Germinal center (tissue), 1 donor: ENCODE measurements at places on chromosomes 3 and 15.

GRCh38 chr3:183892610-183893214 lies 8.0 kb upstream of the PARL start:
- no peak for DNase-seq

GRCh38 chr15:77753281-77753873 lies 120.7 kb upstream of the LINGO1 start:
- no peak for DNase-seq

DNA sequence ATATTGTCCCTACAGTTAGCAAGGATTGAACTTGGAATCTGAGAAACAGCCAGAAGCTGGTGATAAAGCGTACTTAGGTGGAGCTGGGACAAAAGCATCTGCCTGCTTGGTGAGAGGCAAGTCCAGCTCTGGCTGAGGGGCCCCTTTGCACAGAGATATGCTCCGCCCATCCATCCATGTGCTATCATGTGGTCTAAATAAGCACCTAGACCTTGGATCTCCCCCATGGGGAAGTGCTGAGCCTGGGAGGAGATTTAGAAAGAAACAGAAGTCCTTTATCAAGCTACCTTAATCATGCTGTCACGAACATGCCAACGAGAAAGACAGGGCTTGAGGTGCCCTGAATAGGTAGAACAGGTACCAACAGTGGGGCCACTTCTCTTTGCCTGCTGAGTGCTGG lies 369.5 kb downstream of the FOXP1 start:
- no peak for DNase-seq

- DNase-seq, result no peak
Measured at GRCh38 chr15:36888011-36888992, 212.0 kb downstream of the MEIS2 start.

GRCh38 chr15:55564347-55565145 lies 23.6 kb downstream of the PYGO1 start:
- no peak for DNase-seq

GRCh38 chr3:140910860-140911259 lies 30.8 kb upstream of the SLC25A36 start:
- DNase-seq, result no peak

DNA sequence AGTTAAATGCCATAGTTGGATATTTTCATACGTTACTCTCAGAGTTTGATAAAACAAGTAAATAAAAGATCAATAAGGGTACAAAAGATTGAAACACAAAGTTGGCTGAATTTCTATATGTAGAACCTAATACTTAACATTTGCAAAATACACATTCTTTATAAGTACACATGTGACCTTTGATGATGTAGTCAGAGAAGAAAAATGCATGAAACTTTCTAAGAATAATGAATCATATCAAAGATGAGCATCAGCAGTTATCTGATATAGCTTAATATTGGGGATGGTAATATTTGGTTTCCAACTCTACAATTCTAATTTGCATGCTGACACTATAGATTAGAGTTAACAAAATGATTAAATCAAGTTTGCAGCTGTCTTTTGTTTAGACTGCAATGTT lies 188.0 kb upstream of the TGFBR2 start:
- no peak for DNase-seq

- no peak for DNase-seq
Measured at GRCh38 chr15:69853544-69853951, 244.2 kb downstream of the TLE3 start.

- no peak for DNase-seq
Measured at GRCh38 chr3:111846717-111847116, 12.3 kb upstream of the PHLDB2 start.

DNA sequence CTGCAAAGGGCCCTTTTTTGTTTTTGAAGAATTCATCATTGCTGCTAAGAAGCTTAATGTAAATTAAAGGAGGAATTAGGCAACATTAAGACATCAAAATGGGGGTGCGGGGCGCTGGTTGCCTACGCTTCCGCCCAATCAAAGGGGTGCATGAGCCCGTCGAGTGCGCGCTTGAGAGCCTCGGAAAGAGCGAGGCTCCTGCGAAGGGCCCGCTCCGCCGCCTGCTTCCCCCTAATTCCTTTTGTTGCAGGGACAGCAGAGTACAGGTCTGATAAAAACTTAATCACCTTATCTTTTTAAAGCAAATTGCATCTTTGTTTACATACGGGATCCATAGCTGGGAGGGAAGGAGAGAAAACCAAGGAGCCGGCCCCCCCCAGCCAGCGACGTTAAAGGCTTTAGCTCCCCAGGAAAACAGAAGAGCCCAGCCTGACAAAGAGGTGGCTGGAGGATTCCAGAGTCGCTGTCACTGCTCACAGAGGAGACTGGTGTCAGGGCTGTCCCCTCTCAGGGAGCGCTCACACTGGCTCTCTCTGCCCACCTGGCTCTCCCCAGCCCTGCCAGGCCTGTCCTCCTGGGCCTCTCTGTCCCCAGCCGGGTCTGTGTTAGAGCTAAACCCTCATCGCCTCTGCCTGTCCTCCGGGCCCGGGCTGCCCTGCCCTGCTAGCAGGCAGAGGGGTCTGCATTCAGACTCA lies 67.3 kb downstream of the DNAJB8 start:
- no peak for DNase-seq

- DNase-seq, result no peak
Measured at GRCh38 chr3:20990896-20991295, 760.1 kb downstream of the ZNF385D start.

DNA sequence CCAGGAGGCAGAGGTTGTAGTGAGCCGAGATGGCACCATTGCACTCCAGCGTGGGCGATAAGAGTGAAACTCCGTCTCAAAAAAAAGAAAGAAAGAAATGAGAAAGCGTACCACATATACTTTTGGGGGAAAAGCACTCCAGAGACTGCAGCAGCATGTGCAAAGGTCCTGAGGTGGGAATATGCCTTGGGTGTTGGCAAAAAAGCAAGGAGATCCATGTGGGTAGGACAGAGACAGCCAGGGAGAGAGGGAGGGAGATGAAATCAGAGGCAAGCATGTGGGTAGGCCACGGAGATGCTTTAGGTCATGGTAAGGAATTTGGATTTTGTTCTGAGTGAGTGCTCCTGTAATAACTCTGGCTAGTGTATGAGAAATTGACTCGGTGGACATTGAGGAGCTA lies 3.7 kb upstream of the SH3BP5 start:
- DNase-seq, result no peak

DNA sequence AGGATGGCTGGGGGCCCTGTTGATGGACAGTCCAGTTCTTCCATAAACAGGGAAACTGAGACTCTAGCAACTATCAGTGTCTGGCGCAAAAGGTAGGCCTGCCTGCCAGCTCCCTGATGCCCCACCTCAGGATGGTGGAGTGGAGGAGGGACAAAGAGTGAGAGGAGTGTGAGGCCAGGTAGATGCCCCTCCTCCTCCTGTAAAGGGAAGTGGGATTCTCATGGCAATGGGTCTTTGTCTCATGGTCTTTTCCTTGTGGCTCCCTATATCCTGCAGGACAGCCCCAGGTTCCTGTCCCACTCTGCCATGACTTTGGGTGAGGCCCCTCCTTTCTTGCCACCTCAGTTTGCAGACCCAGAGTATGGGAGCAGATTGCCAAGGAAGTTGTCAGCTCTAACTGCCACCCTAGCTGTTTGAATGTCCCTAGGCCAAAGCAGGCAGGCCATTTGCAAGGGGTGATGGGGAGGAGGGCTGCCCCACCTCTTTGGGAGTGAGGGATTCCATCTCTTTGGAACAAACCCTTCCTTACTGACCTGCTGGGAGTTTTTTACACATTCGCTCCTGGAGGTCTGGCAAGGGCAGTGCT lies 2.8 kb upstream of the DNAH1 start:
- no peak for DNase-seq

DNA sequence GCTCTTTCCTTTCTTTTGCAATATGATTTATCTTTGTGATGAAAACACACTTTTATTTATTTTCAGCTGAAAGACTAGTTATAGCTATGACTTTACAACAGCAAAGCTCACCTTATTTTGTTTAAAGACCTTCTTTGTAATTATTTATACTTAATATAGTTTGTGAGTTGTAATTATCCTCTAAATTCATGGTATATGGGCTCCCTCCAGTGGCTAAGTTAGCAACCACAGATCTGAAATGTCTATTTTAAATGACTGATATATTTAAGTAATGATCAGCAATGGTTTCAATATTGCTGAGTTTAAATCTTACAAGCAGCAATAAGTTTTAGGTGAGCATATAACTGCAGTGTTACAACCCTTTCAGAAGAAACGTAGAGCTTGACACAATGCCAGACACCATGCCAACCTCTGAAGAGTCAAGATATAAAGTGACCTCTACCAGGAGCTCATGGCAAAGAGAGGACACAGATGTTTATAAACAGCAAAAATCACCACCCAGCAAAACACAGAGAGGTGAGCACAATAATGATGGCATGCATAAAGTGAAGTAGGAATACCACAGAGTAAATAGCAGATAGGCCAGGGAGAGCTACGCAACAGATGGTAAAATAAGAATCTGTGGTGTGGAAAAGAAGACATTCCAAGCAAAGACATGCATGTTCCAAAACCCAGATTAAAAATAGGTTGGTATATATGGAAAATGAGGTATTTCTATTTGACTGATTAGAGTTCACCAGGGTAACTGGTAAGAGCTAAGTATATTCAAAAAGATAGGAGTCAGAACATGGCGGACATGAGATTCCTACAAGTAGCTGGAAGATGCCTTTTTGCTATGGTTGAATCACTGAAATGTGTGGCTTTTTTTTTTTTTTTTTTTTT lies 143.7 kb upstream of the ZNF385D start:
- no peak for DNase-seq

DNA sequence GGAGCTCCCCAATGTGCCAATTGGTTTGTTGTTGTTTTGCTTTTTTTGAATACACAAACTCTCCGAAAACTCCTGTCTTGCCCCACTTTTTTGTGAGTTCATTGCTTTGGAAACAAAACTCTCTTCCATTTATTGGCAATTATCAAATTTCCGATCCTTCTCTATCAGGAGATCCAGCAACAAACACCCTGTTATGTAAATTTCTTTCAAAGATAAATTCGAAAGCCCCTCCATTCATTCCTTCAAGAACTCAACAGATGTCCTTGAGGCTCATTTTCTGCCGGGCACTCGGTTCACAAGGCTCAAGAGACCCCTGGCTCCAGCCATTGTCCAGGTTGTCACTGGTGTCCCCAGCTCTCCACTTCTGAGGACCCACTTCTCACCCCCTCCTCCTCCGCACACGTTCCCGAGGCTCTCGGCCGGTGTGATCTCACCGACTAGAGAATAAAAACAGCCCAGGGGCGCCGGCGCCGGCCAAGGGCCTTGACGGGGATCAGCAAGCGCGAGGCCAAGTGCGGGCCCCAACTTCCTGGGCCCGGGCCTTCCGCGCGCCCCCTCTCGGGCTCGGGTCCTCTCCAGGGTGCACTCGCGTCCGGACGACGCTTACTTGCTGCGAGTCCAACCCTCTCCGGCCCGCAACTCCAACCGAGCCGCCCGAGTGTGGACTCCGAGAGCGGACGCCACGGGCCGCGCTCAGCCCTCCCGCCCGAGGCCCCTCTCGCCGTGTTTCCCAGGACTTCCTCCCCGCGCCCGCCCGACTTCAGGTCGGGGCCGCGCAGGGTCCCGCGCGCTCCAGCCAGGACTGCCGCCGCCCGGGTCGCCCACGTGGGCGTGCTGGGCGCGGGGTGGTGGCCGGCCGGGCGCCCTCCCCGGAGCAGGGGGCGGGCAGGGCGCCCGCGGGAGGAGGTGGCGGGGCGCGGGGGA lies 533 bp upstream of the SMAD3 start:
- peak; percentile 63 for DNase-seq

DNA sequence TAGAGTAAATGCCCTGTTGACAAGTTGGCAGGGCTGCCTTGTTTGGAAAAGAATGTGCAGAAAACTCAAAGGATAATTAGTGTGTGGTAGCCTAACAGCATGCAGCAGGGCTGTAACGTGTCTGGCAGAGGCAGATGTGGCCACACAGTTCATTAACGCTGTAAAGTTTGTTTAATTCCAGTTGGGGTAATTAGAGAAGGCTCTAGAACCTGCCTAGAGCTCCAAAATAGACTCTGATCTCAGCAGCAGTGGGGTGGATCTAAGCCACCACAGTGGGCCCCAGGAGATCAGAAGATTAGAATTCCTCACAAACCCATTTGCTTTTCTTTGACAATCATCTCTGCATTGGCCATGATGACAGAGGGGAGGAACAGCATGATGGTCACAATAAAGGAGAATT lies 65.1 kb upstream of the LEKR1 start:
- no peak for DNase-seq

DNA sequence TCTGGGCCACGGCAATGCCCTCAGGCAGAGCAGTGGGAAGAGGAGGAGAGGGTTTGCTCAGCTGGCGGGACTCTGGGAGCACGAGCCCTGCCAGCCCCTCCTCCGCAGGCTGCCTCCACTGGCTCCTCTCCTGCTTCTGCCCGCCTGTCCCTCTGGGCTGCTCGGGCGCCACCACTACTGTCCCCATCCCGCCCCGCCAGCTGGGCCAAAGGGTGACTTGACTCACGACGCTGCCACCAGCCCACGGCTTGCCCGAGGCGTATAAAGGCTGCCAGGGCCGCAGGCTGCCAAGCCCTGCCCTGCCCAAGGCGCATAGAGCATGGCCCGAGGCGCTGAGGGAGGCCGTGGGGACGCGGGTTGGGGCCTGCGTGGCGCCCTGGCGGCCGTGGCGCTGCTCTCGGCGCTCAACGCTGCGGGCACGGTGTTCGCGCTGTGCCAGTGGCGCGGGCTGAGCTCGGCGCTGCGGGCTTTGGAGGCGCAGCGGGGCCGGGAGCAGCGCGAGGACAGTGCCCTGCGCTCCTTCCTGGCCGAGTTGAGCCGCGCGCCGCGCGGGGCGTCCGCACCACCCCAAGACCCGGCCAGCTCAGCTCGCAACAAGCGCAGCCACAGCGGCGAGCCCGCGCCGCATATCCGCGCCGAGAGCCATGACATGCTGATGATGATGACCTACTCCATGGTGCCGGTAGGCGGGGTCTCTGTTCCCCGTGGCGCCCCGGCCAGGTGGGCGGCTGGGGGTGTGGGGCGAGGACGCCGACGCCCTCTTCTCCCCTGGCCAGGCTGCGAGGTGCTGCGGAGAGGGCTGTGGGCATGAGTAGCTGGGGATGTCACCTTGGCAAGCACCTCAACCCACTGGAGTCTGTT lies at the start of gene GLDN:
Gene GLDN (plus strand): TSS at position 290 of the 861 bp plus-strand sequence. CDS start 30 bp downstream, at position 320.
- DNase-seq, result no peak

- peak; percentile 64 for DNase-seq
Measured at GRCh38 chr3:24521420-24522145, 26.9 kb upstream of the THRB start.

DNA sequence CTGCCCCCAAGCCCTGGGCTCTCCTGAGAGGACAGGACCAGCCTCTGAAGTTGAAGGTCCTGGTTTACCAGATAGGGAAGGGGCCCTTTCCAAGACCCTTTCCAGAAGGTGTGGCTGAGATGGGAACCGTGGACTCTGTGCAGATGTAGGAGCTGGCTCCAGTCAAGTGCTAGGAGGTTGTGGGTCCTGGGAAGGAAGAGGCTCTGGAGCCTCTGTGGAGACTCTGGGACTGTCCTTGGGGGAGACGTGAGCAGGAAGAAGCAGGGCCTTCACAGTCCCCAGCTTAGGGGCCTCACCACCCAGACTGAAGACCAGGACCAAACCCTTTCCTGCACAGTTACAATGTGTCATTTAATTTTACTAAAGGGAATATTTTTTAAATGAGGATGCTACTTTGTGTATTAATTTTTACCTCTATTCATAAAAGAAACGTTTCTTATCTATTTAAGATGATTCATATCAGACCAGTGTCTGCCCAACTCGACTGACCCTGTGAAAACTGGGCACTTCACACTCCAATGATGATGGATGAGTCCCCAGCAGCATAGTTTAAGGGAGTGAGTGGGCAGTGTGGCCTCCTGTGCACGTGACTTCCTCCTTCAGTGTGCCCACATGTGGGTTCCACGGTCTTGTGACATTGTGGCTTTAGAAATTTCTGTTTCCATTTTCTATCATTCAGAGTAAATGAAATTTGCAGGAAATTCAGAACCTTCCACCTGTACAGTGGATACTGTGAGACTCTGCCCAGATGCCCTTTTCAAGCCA lies 10.9 kb downstream of the CCR5AS start:
- DNase-seq, result no peak
